ENCODE measurements at places on chromosomes 11 and 22. TPM values are rescaled to one million over a fixed set of nuclear protein-coding genes. Genes with fewer than 3 reads are reported as not detected.

MS4A8 gene
- polyA plus RNA-seq: not detected

EEF1G gene
- polyA plus RNA-seq: 769 TPM

NRIP3 gene
- polyA plus RNA-seq: 0.04 TPM

TRPC6 gene
- not detected for polyA plus RNA-seq

OTOG gene
- polyA plus RNA-seq: 0.49 TPM

LRRN4CL gene
- 0.24 TPM for polyA plus RNA-seq

TRIM48 gene
- polyA plus RNA-seq: not detected

SMIM35 gene
- polyA plus RNA-seq: not detected

GPHA2 gene
- polyA plus RNA-seq: not detected

SLC22A9 gene
- polyA plus RNA-seq: not detected

MYBPC3 gene
- polyA plus RNA-seq: 476 TPM

FXYD6 gene
- 541 TPM for polyA plus RNA-seq

UPB1 gene
- polyA plus RNA-seq: 4.0 TPM

MYEOV gene
- not detected for polyA plus RNA-seq

BCO2 gene
- polyA plus RNA-seq: 81.1 TPM

MMP27 gene
- not detected for polyA plus RNA-seq

ZNF280B gene
- polyA plus RNA-seq: 2.5 TPM
